ENCODE measurements at places on chromosomes 12 and 14.

DNA sequence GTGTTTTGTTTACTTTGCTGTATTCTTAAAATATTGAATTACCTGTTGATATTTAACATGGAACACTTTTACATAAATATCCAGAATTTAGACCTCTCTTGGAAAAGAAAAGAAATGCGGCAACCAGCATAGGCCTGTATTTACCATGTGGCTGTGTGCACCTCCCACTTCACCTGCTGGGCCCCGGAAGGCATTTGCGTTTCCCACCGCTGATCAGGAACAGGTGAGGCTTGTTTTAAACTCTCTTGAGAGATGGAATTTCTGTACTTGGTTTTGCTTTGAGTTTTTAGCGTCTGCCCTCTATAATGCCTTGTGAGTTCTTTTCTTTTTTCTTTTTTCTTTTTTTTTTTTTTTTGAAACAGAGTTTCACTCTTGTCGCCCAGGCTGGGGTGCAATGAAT is 124.2 kb downstream of the GLT1D1 start:
- DNase-seq = no peak

DNA sequence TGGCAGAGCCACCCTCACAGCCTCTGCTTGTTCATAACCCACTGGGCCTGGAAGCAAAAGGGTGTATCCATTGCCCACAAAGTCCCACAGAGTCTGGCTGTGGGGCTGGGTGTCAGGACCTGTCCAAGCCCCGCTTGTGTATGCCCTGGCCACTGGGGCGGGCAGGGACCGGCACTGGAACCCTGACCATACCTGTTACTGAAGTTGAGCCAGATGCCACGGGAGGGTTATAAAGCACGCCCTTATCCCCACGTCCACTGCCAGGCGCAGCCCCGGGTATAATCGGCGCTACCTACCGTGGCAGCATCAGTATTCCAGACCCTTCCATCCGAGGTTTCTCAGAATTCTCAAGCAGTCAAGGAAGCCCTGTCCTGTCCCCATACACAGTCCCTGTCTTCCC is 40.8 kb downstream of the PHETA1 start:
- no peak for DNase-seq

DNA sequence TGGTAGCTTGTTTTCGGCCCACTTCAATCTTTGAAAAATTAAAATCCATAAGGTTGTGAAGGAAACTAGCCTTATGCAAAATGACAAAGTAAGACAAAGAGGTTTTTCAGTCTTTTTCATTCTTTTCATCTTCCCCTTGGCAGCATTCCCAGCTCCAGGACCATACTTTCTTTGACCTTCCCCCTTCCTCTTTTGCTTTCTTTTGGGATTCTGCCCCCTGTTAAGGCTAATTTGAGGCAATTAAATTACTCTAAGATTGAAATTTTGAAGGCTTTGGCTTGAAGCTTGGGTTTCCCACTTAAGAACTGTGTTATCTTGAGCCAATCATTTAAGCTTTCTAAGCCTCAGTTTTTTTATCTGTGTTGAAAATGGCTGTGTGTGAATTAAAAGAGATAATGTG is 124.9 kb downstream of the DACT1 start:
- no peak for DNase-seq

- peak; percentile 65 for DNase-seq
Observed at GRCh38 chr12:12561371-12562015, 1.2 kb downstream of the DUSP16 start.

- DNase-seq = no peak
Observed at GRCh38 chr14:92401561-92401960, 78.6 kb downstream of the SLC24A4 start.

- no peak for DNase-seq
Observed at GRCh38 chr12:106226884-106227640, 20.8 kb downstream of the CKAP4 start.

DNA sequence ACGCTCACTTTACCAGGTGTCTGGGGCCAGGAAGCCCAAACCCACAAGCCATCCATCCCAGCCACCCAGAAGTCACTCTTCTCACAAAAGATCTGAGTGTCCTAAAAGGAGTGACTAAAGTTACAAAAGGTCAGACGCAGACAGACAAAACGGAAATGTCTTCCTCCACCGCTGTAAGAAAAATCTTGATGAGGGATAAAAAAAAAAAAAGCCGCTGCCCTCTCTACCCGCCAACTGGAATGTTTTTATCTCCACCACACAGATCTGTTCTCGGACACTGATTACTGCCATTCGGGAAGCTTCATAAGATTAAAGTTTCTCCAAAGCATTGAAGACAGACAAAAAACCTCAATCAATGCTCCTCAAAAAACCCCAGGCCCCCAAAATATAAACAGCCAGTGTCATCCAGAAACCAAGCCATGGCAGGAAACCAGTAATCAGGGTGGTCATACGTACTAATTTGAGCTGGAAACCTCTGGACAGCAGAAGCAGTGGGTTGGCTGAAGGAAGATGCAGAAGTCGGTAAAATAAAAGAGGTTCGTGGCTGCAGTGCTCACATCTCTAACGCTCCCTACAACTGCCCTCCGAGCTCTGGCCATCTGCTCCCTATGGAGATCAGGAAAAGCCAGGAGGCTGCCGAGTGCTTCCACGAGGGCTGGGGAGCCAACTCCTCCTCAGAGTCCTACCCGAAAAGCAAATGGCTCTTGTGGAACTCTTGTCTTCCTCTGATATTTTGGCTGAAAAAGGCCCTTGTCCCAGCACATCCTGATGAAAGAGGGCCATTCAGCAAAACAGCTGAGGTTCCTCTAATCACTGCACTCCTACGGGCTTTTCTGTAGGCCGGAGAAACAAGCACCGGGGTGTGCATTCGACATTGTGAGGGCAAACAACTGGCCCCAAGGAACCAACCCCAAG is 30.3 kb downstream of the SSH1 start:
- peak; percentile 61 for DNase-seq

GRCh38 chr12:96034621-96035282 is 635 bp downstream of the LTA4H start:
- peak; percentile 32 for DNase-seq

Measured in glutamatergic neuron (in vitro differentiated cells).